NCI-H1092 (cell line): ENCODE measurements at places on chromosomes 1 and 21.

DNA sequence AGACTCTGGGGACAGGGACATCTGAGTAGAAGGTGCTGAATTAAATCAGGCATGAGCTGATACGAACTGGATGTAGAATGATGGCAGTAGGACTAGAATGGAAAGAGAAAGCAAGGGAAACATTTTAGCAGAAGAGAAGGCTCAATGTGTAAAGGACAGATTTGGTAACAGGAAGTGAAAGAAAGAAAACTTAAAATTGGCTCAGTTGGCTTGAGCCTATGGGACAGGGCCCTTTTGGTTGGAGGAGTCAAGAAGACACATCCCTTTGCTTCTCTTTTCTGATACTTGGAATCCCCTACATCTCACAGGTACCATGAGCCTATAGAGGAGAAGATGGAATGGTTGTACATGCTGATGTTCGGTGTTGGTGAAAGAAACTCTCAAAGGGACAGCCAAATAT is 300.6 kb upstream of the PLXNA2 start:
- DNase-seq, result no peak

- DNase-seq, result no peak
These were observed 116.7 kb downstream of the LACTBL1 start for GRCh38 chr1:22855668-22856606.

- DNase-seq, result no peak
These were observed 50.4 kb upstream of the ADAM30 start for GRCh38 chr1:119946724-119947123.

GRCh38 chr1:62809788-62810187 is 25.9 kb downstream of the ATG4C start:
- no peak for DNase-seq

GRCh38 chr1:246856371-246856770 is 75.4 kb downstream of the AHCTF1 start:
- no peak for DNase-seq

DNA sequence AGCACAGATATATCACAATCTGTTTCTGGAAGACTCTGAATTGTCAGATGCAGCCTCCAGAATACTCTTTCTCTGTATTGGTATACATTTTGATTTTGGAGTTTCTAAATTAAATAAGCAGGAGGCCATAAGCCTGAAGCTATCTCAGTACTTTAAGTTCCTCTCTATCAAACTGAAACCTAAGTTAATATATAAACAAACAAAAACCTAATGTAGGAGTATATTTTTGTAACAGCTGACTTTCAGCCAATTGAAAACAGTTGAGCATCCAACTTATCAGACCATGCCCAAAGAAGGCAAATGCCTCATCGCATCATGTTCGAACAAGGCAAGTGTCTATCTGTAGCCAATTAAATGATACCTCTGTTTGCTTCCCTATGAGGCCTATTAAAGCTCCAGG is 1054.4 kb downstream of the AMY1C start:
- DNase-seq, result no peak

GRCh38 chr1:238764779-238765178 is 621.6 kb upstream of the CHRM3 start:
- no peak for DNase-seq

DNA sequence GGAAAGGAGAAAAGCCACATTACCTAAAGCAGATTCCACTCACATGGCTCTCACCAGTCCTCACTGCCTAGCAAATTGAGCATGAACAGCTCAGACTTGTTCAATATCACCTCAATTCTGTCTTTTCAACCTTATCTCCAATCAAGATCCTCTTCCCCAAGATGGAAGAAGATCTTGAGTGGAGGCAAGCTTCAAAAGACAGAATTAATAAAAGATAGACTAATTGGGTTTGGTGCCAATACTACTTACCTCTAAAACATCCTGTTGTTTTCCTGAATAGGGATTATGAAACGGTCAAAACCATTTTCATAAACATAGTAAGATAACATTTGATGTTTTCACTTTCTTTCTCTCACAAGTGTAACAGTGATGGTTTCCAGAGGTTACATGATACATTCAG is 349.2 kb upstream of the PLD5 start:
- DNase-seq, result no peak

DNA sequence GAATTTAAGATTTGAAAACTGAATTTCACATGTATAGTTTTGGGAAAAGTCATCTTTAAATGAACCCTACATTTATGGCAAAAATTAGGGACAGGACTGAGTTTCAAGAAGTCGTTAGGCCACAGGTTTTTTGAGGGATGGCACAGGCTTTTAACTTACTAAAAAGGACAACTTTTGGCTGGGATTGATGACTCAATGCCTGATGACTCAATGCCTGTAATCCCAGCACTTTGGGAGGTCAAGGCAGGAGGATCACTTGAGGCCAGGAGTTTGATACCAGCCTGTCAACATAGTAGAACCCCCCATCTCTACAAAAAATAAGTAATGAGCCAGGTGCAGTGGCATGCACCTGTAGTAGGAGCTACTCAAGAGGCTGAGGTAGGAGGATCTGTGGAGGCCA is 15.9 kb downstream of the UCK2 start:
- no peak for DNase-seq

DNA sequence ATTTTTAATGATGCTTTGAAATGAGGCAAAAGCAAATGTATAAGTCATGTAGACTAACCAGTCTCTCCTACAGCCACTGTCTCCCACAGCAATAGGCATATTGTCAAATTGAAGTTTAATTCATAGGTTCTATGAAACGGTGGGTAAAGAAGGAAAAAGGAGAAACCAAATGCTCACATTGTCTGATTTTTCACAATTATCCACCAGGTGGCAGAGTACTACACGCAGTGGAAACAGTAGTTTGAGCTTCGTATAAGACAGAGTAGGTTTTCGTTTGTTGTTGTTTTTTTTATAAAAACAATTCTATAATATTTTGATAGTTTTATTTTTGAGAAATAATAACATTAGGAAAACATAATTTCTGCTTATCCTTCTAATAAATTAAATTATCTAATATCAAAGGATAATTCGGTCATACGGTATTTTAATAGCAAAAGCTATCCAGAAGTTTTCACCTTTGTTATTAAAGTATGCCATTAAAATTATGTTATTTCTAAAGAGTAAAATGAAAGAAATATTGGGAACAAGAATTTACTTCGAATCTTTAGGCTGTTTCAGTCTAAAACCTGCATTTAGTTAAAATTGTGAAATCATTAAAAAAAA is 39.1 kb downstream of the TYW3 start:
- DNase-seq, result peak; percentile 44

DNA sequence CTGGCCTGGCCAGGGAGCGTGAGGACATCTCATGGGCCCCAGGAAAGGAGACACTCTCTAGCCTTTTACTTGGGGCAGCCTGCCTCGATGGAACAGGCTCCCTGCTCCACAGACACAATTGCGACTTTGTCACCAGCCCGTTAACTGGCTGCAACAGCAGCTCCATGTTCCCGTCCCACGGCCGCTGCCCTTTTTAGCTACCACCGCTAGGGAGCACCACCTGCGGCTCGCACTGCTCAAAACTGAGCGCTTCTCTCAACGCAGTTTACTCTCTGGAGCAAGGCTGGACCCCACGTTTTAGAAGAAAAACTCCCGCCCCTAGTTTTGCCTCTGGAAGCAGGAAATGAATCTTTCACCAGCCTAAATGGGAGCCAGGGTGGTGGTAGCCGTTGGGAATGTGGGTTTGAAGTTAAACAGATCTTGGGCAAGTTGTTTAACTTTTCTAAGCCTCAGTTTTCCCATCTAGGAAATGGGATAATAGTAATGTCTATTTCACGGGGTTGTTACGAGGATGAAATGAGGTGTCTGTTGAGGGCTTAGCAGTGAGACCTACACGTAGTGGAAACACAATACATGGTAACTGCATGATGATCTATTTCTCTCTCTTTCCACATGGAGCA is 3.5 kb upstream of the LRRC38 start:
- no peak for DNase-seq

DNA sequence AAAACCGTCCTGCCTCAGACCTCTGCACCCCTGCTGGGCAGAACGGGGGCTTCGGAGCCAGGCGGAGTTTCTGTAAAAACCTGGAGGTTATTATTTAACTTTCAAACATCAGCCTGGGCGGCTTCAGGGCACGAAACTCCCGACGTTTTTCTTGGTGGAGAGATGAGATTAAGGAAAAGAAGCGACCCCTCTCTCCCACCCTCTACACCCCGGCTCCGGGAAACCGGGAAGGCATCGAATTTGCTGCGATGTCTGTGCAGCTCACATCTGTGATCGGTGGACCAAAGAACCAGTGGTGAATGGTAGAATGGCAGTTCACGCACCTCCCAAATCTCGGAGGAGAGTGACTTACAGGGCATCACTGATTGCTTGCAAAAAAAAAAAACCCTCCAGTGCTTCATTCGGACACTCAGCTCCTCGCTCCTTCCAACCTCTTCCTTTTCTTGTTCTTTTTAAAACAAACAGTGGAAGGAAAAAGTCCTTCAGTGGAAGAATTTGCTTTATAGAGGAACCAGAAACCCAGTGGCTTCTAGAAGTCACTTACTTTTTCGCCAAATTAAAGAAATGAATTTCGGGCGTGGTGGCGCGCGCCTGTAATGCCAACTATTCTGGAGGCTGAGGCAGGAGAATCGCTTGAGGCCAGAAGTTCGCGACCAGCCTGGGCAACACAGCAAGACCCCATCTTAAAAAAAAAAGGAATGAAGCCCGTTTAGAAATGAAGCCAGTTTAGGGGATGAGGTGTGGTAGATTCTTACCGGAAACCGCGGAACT is 884 bp downstream of the PHACTR4 start:
- DNase-seq, result peak; percentile 12

- no peak for DNase-seq
These were observed 44.2 kb downstream of the RAB3B start for GRCh38 chr1:51946300-51946699.

DNA sequence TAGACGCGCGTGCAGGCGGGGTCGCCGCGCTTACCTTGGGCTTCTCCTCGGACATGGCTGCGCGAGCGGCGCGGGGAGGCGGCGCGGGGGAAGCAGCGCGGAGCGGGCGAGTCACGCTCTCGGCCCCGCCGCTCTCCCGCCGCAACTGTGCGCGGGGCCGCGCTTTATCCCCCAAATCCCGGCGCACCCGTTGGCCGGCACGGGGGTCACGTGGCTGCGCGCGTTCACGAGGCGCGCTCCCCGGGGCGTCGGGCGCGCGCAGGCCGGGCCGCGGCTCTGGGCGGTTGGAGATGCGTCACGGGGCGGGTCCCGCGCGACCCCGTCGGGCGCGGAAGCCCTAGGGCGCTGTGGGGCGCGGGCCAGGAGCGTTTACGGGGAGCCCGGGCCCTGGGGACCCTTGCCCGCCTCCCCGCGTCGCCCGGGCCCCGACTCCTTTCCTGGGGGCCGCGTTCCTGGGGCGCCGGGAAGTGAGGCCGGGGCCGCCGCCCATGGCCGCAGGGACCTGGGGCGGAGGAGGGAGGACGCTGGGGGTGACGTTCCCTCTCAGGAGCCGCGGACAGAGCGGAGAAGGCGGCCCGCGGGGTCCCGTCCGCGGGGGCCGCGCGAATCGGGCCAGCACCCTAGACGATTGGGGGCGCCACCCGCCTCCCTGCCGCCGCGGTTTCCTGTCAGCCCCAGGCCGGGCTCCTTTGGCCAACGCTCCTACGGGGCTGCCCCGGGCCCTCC is at the start of gene SUMO3:
SUMO3 (minus strand) TSS at position 149 of the 726 bp plus-strand sequence; CDS start at position 55, 94 bp downstream.
- DNase-seq, result peak; percentile 72

DNA sequence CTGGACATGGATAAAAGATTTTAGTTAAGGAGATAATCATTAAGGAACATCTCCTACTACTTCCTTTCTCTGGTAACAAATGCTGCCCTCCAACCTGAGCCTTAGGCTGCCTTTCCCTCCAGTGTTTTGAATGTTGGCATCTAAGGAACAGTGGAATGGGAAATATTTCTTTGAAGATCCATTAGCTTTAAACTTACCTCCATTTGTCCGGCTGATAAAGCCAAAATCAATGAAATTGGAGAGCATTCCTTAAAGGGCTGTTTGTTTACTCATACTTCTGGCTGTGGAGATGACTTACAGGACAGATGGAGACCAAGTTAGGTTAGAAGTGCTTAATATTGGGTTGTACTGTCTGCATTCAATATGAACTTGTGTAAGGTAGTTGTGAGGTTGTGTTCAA is 439.1 kb downstream of the PLA2G4A start:
- DNase-seq, result no peak

- DNase-seq, result no peak
These were observed 1.3 kb downstream of the AIRE start for GRCh38 chr21:44286716-44287632.

GRCh38 chr1:30685796-30686165 is 37.6 kb downstream of the MATN1 start:
- no peak for DNase-seq

DNA sequence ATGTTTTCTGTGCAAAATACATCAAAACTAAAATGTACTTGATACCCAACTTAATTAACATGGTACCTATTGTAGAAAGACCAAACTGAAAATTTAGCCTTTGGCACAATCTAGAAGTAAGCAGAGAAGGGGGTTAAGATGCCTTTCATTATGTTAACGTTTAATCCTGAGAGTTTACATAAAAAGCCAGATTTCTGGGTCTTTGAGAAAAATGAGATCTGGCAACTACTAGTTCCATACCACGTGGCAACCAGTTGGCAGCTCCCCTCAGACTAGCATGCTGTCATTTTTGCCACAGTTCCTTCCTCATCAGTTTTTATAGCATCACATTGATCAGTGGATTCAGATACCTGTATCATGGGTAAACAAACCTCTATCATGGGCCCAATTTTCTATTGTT is 1.5 kb downstream of the RO60 start:
- no peak for DNase-seq

- DNase-seq, result no peak
These were observed 30.4 kb upstream of the LBR start for GRCh38 chr1:225458222-225458631.

DNA sequence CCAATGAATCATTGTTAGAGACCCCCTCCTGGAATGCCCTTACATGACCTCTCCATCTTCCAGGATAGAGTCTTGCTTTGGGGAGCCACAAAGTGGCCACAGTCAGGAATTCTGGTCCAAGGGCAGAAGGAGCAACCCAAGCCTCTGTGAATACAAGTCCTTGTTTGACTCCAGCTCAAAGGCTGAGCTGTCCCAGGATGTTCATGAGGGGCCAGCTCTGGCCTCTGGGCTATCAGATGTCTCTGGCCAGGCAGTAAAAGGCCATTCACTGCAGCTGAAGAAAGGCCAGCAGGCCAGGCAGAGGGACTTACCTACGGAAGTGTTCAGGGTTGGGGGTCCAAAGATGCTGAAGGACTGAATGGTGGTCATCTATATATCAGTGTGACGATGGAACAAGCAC is 98.3 kb upstream of the IPO9 start:
- DNase-seq, result no peak
